Effector CD4-positive, alpha-beta T cell (primary cell): ENCODE measurements at places on chromosomes 2 and 18.

- no peak for DNase-seq
Observed at GRCh38 chr18:77896586-77897252, 647.1 kb downstream of the GALR1 start.

DNA sequence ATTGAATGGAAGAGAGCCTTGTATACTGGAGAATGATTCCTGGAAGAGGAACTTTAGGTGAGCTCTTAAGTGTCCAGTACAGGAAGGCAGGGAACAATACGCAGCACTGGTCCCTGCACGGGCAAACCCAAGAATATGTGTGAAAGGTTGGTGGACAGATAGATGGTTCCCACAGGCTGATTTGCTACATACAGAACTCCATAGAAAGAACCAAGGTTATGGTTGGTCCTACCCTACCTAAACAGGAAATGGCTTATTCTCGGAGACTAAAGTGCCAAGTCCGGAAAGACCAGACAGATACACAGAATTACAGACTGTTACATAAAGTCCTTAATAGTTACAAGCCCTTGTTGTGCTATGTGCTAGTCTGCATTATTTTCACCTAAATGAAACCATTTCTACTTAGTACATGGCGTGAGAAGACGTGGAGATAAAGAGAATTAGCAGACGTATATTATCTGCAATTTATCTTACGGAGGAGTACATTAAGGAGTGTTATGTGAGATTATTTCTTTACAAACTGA lies 1.2 kb downstream of the REV1 start:
- DNase-seq, result no peak

DNA sequence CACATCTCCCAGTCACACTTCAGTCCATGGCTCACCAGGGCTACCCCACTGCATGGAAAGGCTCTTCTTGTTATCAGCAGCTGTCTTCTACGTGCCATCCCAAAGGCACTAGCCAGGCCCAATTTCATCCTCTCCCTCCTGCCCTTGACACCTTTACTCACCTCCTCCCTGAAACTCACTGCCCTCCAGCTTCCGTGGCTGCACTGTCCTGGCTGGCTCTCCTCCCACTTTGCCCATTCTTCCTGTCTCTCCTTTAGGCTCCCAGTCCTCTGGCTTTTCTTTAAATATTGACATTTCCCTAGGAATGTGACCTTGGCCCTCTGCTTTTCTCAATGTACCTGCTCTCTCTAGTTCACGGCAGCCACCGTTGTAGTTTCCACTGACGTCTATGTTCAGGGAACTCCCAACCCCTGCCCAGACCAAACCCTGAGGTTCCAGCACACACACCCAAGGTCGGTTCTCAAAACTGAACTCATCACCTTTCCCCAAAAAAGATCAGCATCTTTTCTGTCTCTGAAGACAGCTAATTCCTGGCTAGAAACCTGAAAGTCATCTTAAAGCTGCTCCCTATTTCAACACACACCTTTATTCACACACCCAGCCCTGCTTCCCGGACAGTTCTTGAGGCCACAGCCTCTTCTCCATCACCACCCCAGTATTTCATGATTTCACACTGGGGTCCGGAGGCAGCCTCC lies 36.7 kb downstream of the WDFY1 start:
- DNase-seq, result no peak

- no peak for DNase-seq
Observed at GRCh38 chr2:196409376-196409775, 230.1 kb upstream of the CCDC150 start.

- DNase-seq, result no peak
Observed at GRCh38 chr2:223590964-223591363, 11.2 kb downstream of the SCG2 start.

DNA sequence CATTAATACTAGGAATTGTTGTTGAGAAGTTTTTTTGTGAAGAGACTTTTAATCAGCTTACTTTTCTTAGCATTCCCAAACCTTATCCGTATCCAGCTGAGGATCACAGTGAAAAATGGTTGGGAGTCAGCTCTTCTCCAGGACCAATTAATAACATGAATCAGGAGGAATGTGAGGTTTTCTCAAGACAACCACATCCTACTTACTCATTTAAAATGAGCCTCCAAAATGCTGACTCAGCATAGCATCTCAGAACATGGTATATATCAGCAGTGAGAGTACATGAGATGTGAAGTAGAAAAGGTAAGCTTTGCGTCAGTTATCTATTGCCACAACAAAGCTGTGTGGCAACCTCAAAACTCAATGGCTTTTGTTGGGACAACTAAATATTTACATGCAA lies 140.3 kb downstream of the NRP2 start:
- no peak for DNase-seq

DNA sequence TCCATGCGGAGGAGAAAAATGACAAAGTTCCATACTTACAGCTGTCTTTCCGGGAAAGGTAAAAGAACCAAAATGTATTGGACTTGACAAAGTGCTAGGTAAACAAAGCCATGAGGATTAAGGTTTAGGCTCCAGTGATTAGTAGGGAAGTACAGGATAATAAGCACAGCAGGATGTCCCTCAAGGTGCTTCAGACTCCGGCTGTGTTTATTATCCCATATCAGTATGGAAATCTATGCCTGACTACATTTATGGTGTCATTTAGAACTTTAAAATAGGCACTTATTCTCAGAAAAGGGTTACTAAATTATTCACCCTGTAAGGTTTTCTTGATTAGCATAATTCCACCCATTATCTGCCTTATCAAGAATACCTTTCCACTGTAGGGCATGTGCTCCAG lies 136.3 kb upstream of the CCDC68 start:
- no peak for DNase-seq

DNA sequence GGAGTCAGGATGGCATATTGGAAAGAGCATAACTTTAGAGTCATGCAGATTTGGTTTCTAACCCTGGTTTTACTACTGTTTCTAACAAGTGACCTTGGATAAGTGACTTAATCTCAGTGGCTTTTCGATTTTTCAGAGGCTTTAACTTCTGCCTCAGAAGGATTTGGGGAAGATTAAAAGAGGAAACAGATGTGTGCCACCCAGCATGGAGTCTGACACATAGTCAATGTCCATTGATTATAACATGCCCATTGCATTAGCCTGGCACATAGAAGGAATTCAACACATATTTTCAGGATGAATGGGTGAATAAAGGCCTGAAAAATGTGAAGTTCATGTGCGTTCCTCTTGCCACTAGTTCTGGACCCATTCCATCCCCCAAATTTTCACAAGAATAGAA lies 438.2 kb downstream of the EPHA4 start:
- DNase-seq, result no peak
